Stimulated activated CD8-positive, alpha-beta memory T cell treated with anti-CD3 and anti-CD28 coated beads, Interleukin-2, amount 100 ng/mL, for 1 hour (primary cell): ENCODE measurements at places on chromosomes 5 and 9.

GRCh38 chr9:70260007-70260443 lies 1.2 kb downstream of the SMC5 start:
- DNase-seq = no peak

DNA sequence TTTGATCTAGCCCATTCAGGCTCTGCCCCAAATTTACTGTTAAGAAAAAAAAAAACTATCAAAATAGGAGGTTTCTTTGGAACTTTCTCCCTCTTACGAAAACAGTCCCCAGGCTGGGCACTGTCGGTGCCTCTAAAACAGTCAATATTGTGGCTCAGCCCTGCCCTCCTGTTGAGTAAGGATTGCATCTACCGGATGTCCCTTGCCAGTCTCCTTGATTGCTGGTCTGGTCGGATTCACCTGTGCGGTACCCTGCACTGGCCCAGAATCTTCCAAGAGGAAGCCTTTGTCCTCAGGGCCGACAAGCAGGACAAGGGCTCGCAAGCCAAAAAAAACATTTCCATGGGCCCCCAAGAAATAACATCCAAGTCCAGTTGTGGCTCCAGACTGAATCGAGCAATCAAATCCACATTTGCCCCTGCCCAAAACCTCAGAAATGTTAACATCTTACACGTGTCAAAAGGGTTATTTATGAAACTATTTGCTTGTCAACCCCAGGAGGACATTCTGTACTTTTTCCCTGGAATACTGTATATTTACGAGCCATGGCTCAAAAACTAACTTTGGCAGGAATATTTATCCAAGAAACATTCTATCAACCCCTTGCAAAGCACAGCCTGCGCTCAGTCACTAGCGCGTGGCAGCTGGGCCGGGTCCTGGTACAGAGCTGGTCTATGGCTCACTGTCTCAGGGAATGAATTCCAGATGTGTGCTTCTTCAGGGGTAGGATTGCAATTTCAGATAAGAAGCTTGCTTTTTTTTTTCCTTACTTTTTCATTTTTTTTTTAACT lies 129.2 kb upstream of the ADRA1B start:
- no peak for DNase-seq

DNA sequence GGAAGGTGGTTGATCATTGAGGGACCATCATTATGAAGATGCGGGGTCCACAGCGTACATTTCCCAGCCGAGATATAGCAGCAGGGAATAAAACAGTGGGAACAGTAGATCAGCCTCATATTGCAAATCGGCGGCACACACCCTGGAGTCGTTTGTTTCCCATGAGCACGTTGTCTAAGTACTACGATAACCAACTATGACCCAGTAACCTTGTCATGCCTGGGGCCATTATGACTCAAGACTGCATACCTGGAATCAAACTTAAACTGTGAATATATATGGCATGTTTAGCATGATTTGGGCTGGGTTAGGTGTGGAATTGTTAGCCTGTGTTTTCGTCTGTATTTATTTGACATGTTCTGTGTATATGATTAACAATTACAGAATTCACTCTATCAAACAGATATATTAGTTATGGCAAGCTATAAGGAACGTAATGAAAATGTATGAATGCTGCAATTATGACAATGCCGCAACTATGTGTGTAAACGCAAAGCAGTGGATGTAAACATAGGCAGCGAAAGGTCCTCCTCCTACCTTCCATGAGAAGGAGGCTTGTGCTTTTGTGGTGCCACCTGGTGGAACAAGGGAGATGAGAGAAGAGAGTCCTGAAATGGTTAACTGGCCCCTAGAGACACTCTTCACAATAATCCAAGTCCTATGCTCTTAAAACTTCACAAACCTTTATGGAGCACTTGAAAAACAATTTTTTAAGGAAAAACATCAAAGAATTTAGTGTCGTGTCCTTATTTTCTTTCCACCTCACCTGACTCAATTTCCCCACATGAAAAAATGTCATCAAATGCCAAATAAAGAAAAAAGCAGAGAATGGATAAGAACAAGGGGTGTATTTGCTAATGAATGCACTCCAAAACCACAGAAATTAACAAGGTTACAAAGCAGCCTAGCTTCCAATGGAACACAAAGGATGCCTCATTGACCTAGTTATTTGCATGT lies 47.1 kb downstream of the SEMA5A start:
- DNase-seq = no peak

DNA sequence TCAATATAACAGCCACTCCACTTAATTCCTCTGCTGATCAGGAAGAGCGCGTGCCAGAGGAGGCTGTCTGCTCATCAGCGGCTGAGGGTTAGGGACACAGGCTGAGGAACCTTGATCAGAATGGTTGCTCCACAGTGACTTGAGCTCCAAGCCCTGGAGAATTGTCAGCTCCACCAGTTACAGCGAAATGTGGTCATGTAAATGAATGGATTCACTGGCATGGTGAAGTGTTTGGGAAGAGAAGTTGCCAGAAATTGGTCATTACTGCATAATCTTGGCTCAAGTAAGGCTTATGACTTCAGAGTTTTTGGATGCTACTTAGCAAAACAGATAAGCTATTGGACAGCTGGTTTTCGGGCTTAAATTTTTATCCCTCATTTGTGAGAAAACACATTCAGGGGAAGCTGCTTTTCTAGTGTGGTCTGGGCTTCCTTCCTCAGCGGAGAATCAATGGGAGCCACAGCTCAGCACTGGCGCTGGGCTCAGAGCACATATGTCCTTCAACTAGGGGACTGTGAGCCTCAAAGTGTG lies 65.0 kb downstream of the PRRT1B start:
- no peak for DNase-seq

DNA sequence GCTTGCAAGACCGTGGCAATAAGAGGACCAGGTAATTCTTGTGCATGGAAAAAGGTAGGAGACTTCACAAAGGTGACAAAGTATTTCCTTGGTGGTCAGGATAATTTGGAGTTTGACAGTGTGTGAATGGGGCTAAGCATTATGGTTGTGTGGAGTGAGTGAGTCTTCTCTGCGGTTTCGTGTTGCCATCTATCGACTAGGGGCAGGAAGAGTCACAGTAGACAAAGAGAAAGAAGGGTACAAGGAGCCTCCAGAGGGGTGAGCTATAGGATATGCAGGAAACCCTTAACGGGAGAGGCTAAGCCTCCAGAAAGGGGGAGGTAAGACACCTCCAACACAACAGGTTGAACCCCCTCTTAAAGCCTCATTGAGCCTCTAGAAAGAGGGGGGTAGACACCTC lies 64.0 kb upstream of the RANBP6 start:
- DNase-seq = no peak

- no peak for DNase-seq
Measured at GRCh38 chr9:87502391-87503221, 4.9 kb downstream of the DAPK1 start.

- DNase-seq = no peak
Measured at GRCh38 chr5:63963080-63963735, 963 bp upstream of the HTR1A start.

DNA sequence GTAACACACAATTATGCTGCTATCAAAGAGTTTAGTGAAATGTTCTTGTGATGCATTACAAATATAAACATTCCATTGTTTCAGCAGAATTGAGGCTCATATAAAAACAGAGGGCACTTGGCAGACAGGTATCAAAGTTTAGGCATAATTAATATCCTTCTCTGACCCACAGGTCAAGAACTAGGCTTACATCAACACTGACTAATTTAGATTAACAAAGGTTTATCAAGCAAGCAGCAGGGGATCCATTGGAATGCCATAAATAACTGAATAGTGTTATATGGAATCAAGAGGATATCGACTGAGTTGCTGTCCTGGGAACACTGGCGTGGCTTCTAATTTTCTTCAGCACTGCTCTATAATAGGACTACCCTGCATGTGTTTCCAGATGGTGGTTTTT lies 414.5 kb upstream of the ARRDC3 start:
- no peak for DNase-seq

- DNase-seq = no peak
Measured at GRCh38 chr5:156815988-156816599, 34.0 kb upstream of the PPP1R2B start.

- no peak for DNase-seq
Measured at GRCh38 chr9:129908906-129909305, 73.6 kb downstream of the USP20 start.

DNA sequence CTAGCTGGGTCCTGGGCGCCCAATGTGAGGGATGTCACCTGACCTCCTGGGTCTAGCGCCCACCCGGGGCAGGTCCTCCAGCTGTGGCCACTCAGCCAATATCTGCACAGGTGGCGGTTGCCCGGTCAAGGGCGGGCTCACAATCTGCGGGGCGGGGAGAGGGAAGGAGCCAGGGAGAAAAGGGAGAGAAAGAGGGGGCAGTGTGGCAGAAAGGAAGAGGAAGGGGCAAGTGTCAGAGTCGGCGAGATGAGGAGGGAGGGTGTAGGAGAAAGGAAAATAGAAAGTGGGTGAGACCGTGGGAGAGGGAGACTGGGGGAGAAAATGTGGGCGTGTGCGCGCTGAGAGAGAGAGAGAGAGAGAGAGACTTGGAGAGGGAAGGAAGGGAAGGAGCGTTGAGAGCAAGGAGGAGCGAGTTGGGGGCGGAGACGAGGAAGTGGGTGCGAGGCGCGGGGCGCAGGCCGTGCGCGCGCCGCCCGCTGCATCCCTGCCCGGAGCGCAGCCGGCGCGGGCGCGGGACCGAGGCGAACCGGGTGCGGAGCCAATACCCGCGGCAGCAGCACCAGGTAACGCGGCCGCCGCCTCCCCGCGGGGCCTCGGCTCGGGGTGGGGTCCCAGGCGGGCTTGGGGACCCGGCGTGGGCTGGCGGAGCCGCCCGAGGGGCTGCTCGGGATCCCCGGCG lies at the start of gene HRH2:
Gene HRH2 (plus strand): TSS at position 479 of the 679 bp plus-strand sequence. CDS start 25,163 bp downstream, outside the sequence.
- no peak for DNase-seq

DNA sequence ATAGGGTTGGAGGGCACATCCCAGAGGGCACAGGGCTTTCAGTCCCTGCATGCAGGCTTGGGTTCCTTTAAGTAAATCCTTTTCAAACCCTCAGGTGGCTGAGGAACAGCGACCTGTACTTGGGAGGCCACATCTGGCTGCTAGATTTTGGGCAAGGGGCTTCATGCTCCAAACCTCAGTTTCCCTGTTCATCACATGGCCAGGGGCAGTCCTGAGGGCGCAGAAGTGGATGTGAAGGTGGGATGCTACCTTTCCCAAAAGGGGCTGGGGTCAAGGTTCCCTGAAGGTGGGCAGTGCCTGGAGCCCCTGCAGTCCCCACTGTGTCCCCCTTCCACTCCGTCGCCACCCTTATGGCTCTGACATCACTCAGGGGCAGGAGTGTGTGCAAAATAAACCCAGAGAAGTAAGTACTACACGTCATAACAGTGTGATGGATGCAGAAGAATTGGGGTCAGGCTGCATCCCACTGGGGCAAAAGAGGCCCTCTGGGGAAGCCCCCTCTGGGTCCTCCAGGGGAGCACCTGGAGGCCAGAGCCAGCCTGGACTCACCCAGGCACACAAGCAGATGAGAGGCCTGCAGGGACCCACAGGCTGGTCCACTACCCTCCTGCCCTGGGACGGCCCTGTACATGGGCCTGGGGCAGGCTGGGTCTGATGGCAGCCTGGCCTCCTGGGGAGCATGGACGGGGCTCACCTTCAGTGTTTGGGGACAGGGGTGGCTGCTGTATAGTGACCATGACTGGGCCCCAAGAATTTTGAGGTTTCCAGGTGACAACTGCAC lies 1.9 kb upstream of the CARD19 start:
- DNase-seq = no peak
